ENCODE measurements at places on chromosomes 1 and 21.

- DNase-seq: no peak
These were observed 75.0 kb upstream of the MRPS6 start for GRCh38 chr21:33998402-33998801.

DNA sequence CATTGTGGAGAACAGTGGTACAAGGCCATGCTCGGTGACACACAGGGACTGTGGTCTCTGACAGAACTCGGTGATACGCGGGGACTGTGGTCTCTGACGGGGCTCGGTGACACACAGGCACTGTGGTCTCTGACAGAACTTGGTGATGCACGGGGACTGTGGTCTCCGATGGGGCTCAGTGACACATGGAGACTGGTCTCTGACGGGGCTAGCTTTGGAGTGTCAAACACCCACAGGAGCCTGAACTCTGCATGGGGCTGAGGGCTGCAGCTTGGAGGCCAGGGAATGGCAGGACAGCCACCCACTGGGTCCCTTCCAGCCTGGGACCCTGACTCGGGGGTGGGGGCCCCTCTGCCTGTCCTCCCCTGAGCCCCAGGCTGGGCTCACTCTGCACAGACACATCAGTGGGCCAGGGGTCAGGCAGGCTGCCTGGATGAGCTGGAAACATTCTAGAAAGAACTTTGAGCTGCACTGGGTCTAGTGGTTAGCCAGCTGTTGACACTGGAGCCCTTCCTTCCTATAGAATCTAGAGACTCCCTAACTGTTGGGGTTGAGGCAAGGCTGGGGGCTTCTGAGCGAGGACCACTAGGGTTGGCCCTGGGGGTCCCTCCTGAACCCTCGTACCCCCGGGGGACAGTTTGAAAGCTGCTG lies 49.8 kb downstream of the DISP3 start:
- DNase-seq: no peak

GRCh38 chr1:37078866-37079265 lies 44.6 kb upstream of the GRIK3 start:
- no peak for DNase-seq

DNA sequence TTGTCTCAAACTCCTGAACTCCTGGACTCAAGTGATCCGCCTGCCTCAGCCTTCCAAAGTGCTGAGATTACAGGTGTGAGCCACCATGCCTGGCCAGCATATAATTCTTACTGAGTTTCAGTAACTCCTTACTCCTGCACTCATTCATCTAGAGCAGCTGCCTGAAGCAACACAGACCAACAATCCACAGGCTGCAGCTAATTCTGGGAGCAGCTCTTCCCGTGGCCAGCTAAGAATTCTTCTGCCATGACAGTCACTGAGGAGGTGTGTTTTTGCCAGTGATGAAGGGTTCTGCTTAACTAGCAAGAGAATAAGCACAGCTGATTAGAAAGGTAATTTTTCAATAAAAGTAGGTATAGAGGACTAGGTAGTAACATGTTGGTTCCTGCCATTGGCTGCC lies 5.4 kb downstream of the VTCN1 start:
- no peak for DNase-seq

DNA sequence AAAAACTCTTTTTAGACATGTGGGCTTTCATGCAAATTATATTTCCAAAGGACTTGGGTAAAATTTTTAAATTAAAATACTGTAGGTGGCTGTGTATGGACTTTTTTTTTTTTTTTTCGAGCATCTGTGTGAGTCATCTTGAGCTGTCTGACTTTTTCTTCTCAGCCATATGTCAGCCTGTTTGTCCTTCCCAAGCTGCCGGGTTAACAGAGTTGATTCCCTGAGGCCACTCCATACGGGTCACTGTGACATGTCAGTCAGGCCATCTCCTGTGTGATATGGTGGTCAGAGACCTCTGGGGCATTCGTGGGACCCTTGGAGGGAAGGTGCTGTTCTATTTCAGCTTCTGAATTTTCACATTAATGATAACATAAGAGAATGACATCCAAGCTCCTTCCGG lies 148.3 kb downstream of the KCNJ6 start:
- DNase-seq: no peak

- DNase-seq: peak; percentile 24
These were observed 60.2 kb upstream of the PDE9A start for GRCh38 chr21:42593007-42593814.

DNA sequence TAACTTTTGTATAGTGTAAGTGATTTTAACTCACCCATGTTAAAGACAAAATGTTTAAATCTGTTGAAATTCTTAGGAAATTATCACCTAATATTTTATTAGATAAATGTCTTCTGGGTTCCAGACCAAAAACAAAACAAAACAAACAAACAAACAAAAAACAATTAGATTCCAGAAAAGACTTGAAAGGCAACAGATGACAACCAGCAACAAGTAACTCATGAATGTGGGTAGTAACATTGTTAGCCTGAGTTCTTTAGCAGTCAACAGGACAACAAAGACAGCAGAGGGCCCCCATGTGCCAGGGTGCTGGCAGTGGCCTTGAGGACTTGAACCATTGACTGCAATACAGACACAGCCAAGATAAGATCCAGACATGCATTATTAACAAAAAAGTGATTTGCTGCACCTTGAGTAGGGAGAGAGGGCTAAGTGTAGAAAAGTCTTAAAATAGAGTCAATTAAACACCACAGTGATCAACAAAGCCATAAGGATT lies 2.4 kb upstream of the CD247 start:
- no peak for DNase-seq

DNA sequence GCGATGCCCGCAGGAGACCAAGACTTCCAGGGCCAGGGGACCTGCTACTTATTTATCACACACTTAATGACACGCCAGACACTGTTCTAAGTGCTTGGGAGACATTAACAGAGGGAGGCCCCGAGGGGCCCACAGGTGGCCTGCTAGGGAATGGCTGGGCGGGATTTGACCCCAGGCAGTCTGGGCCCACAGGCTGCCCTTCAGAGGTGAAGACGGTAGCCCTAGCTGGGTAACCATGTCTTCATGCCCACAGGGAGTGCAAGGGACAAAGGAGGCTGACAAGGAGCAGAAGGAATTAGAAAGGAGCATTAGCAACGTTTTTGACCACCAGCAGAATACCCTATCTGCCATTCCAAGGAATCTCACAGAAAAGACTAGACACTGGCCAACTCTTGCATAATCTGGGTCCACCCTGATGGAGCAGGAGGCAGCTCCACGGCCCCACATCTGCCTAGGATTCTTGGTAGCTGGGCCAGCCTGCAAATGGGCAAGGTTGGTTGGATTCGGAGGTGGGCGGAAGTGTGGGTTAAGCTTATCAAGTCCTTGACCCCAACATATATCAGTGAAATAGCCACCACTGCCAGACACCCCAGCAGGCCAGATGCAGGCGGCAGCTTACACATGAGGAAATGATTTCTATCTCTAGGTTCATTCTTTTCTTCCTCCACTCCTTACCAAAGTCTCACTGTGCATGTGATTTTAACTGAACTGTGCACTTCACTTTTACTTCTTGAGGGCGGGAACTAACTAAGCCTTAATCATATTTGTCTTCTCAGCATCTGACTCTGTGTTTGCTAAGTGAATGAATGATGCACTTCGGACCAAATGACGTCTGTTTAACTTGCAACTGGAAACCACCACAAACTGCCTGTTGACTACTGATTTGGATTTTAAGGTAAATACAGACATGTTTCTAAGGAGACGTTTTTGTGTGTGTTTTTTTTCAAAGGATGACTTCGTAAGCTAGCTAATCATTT lies 3.4 kb upstream of the ETS2 start:
- DNase-seq: no peak

DNA sequence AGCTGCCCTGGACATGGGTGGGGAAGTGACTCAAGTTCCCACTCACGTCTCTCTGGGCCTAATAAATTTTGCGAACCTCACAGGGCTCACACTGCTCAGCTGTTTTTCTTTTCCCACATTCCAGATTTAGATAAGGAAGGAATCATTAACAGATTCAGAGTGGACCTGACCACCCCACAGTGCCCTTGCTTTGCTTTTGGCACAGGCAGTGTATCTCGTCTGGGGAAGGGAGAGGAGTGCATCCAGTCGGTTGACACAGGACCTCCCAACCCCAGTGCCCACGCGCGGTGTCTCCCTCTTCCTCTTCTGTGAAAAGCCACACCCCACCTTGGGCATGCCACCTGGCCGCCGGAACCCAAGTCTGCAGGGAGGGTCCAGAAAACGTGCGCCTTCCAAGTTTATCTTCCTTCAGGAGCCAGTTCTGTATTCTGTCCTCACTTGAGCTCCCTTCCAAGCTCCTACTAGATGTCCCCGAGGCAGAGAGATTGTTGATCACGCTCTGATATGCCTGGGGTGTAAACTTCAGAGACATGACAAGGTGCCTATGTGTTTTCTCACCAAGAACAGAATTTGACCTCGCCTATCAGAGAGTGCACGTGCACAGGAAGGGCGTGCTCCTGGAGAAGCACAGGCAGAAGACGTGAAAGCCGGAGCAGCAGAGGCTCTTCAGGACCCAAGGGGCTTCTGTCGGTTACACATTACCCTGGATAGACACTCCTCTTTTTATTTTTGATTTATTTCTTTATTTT lies 9.5 kb upstream of the SLC2A5 start:
- DNase-seq: no peak

GRCh38 chr1:6134741-6135510 lies 45.2 kb downstream of the CHD5 start:
- no peak for DNase-seq

GRCh38 chr1:190274721-190275120 lies 202.9 kb downstream of the BRINP3 start:
- no peak for DNase-seq

DNA sequence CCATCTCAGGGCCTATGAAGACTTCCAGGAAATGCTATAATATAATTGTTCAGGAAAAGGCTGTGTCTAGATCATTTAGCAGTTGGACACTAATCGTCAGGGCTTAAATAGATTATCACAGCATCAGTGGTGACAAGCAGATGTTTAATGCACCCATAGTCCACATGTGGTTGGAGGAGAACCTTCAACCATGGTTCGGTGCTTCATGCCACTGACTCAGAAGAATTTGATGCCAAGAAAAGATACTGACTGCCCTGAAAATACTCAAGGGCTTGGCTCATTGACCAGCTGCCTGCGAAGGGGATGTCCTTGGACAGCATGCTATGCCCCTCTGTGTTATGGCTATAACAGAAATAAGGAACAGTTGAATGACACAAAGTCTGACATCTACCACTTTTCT lies 175.7 kb downstream of the HHIPL2 start:
- no peak for DNase-seq

GRCh38 chr1:170716835-170717429 lies 53.0 kb downstream of the PRRX1 start:
- no peak for DNase-seq

DNA sequence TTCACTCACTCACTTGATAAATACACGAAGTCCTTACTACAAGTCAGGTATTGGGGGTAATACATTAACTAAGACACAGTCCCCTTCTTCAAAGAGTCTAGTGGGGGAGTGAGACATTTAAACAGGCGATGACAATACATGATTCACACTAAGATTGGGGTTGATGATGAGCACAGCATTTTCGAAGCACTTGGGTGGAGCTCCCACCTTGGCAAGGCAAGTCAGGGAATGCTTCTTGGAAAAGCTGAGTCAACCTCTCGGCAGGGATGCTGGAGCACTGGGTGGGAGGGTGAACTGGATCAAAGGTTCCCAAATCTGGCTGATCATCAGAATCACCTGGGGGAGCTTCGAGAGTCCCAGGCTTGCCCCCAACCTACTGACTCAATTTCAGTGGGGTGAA lies 57.9 kb upstream of the ENAH start:
- no peak for DNase-seq

- DNase-seq: no peak
These were observed 23.8 kb downstream of the PMVK start for GRCh38 chr1:154912755-154913154.

DNA sequence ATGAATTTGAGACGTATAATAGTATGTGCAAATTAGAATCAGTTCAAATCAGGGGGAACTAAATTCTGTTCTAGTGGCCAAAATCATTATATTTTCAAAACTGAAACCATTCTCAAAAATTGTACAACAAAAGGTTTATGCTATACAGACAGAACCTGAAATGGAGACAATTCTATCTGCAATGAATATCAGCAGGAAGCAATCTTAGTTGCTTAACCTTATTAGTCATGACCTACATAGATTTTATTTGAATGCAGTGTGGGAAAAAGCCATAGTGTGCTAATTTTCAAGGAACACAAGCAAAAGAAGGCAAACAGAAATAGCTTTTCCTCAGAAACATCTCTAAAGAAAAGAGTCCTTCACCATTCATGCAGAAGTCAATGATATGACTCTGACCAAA lies 6.5 kb downstream of the AK5 start:
- DNase-seq: no peak

DNA sequence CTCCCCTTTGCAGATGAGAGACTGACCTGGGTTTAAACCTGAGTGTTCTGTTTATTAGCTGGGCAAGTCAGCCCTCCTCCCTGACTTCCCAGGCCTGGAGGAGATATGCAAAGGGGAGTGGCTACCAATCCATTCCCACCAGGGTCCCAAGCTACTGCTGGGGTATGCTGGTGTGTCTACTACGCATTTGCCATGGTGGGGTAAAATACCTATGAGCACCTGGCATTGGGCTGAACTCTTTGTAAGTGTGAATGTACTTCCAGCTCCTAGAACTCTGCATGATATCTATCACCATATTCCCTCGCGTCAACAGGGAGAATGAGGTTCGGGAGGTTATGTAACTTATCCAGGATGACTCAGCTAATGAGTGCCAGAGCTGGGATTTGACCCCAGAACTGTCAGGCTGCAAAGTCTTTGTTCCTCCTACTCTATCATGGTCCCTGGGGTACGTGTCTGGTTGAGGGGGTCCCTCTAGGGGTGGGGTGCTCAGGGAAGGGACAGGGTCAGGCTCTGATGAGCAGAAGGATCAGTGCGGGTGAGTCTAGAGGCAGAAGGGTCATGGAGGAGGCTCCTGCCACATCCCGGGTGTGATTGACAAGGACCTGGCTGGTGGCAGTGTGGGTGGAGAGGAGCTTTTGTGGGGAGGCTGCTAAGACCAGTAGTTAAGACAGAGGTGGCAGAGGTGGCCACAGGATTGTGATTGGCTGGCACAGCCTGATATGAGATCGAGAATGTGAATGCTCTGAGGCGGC lies 16.7 kb downstream of the AMPD2 start:
- DNase-seq: no peak

DNA sequence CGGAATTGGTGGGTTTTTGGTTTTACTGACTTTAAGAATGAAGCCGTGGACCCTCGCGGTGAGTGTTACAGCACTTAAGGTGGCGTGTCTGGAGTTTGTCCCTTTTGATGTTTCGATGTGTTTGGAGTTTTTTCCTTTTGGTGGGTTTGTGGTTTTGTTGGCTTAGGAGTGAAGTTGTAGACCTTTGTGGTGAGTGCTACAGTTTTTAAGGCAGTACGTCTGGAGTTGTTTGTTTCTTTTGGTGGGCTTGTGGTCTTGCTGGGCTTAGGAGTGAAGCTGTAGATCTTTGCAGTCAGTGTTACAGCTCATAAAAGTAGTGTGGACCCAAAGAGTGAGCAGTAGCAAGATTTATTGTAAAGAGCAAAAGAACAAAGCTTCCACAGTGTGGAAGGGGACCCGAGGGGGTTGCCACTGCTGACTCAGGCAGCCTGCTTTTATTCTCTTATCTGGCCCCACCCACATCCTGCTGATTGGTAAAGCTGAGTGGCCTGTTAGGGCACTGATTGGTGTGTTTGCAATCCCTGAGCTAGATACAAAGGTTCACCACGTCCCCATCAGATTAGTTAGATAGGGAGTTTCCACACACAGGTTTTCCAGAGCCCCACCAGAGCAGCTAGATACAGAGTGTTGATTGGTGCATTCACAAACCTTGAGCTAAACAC lies 20.9 kb downstream of the HENMT1 start:
- DNase-seq: peak; percentile 5
